ENCODE measurements at places on chromosomes 5 and 9.
A peak's percentile ranks its signal among the peaks of the same experiment; 100 is the strongest.

GRCh38 chr5:124007675-124008398 lies 495.9 kb downstream of the CSNK1G3 start:
- DNase-seq = peak; percentile 34

DNA sequence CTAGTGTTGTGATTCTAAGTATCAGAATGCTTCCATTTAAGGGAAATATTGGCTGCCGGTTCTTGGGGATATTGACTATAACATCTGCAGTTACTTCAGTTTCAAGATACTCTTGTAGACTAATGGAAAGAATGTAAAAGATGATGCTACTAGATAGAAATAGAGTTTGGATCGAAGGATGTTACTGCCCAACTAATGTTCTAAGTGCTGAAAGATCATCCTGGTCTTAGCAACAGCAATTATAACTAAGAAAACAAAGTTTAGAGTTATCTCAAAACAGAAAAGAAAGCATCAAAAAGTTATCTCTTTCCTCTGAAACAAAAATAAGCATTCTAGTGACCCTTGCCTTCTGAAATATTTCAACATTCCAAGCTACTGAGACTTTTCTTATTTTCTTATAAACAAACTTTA lies 49.9 kb downstream of the ITGA1 start:
- peak; percentile 24 for DNase-seq

DNA sequence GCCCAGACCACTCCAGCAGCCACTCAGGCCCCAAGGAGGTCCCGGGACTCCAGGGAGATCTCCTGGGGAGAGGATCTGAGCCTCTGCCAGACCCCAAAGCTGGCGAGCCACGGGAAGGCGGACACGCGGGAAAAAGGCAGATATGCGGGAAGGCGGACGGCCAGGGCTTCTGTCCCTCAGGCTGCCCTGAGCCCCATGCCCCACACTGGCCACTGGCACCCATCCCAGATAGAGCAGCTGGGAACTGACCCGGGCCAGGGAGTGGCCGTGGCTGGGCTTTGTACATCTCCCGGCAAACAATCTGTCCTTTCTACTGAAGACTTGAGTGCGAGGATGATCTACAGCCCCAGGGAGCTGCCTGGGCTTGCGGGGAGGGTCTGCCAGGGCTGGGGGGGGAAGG lies 21.1 kb upstream of the NOTCH1 start:
- DNase-seq = peak; percentile 60

- peak; percentile 17 for DNase-seq
Measured at GRCh38 chr5:53123702-53124101, 14.1 kb upstream of the MOCS2 start.

DNA sequence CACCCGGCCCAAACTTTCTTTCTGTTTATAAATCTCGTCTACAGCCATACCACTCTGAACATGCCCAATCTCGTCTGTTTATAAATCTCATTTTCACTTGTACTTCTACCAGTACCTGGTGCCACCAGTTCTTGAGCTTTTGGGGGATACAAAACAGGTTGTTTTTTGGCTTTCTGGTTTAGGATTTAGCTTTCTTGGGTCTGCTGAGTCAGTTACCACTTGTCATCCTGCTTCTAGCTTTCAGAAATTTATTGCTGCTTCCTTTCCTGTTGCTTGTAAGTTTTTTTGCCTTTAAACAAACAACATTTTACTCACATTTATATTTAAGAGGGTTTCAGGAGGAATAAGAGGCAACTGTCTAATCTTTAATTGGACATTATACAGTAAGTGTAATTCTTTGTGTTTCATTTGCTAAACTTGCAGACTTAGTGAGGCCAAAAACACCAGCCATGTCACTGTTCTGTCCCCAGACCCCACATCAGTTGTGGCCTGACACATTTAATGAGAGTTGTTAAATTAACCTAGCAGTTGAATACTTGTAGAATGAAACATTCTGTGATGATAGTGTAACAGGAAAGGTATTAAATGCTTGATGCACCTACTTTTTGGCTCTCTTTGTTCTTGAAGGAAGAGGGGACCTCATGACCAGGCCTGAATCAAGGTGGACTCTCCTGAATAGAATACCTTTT lies 11.8 kb downstream of the NDFIP1 start:
- DNase-seq = no peak

DNA sequence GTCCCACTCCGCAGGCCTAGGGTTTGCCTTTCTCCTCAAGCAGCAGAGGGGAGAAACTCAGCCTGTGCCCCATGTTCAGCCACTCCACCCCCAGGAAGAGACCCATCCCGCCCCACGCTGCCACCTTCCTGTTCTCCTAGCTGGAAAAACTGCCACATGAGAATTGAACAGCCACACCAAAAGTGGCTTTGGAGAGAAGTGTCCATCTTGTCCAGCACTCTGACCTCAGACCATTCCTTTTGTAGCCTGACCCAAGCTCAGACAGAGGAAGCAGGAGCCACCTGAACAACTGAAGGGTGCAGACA lies 8.3 kb upstream of the SLC25A48 start:
- no peak for DNase-seq

Data from fibroblast of gingiva (primary cell).